Foreskin keratinocyte (primary cell): ENCODE measurements at places on chromosomes 1 and 21.
A peak's percentile ranks its signal among the peaks of the same experiment; 100 is the strongest.

- DNase-seq: no peak
These were observed 82.1 kb upstream of the ZBTB40 start for GRCh38 chr1:22369294-22370189.

DNA sequence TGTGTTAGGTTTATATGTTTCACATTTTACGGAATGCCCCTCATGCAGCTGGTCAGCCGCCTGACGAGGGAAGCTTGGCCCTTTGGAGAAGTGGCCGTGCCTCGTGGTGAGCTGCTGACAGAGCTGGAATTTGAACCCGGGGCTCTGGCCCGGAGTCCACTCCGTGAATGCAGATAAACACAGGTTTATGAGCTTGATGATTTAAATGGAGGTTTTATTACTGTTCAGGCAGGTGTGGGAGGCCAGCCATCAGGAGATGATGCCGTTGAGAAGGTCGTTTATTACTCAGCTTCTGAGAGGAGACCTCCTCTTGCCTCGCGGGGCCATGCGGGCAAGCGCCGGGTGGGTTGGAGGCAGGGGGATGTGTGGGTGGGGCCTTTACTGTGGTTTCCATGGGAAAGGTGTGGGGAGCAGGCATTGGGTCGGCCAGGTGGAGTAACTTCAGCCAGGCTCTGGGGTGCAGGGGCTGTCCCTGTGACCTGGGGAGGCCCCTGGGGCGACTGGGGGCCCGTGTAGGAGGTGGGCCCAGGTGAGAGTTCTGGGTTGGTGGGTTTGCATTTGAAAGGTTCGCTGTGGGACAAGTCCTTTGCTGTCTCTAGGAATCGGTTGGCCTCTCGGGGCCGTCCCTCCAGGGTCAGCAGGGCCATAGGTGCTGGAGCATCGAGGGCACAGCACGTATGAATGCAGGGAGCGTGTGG lies 22.0 kb downstream of the PRKCZ start:
- no peak for DNase-seq

GRCh38 chr1:168760781-168761180 lies 31.8 kb upstream of the DPT start:
- DNase-seq: no peak

DNA sequence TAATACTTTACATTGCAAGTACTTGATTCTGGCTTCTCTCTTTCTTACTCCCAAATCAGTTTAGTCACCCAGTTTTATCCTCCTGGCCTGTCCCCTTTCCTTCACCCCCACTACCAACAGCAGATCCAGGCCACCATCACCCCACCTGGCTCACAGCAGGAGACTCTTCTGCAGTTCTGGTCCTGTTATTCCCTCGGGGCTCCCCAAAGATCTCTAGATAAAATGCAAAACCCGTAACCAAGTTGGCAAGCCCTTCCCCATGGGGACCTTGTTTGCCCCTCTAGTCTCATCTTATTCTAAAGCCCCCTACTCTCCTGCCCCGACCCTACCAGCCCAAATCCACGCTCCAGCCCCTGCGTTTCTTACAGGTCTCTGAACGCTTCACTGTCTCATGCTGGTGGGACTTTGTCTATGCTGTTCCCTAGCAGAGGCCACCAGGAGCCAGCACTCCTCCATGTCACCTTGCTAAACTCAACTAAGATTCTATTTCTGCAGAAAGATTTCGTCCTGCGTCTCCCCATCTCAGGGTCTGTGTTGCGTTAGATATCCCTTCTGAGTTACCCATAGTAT lies 4.0 kb downstream of the ABCG1 start:
- no peak for DNase-seq

DNA sequence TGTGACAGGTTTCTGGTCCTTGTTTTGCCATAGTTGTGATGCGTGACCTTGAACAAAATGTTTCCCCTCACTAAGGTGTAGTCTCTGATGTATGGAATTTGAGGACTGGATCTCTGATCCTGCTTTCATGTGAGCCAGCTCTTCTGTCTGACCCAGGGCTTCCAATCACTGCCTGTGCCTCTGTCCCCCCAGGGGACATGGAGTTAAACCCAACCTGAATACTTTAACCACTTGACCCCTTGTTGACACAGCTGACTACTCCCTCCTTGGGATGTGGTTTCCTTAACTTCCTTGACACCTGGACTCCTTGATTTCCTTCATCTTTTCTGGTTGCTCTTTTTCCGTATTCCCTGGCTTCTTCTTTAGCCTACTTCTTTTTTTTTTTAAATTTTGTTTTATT lies 36.0 kb upstream of the SSBP3 start:
- no peak for DNase-seq

DNA sequence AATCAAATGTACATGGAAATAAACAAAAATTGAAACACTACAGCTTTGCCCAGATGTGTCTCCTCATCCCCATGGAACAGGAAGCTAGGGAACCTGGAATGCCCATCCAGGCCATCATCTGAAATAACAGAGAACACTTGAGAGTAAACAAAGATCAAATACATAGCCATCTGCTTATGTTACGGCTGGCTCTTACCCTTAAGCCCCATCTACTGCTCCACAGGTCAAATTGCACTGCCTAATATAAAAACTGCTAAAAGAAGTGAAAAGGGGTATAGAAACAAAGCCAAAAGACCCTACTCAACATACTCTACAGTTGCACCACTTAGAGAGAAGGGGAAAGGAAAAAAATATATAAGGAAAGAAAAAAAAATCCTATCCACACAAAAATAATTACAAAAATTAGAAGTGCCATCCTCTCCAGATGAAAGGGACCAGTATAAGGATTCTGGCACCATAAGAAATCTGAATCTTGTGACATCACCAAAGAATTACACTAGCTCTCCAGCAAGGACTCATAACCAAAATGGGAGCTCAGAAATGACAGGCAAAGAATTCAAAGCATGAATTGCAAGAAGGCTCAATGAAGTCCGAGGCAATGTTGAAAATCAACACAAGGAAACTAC lies 26.9 kb downstream of the OR6Y1 start:
- DNase-seq: peak; percentile 2

DNA sequence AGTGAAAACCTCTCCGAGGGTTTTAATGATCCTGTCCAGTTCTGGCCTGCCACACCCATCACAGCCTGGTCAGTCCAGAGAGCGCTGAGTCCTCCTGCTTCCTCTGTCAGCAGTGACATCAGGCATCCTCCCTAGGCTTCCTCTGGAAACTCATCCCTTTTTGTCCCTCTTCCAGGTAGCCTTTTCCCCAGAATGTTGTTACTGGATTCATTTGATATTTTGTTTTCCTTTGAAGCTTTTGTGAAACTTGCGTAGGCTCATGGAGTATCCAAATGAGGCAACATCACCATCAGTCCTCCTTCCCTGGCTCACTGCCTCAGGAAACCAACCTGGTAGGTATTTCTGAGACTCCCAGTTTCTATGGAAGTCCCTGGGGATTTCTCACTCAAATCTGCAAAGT lies 27.0 kb upstream of the IGSF3 start:
- DNase-seq: peak; percentile 30

DNA sequence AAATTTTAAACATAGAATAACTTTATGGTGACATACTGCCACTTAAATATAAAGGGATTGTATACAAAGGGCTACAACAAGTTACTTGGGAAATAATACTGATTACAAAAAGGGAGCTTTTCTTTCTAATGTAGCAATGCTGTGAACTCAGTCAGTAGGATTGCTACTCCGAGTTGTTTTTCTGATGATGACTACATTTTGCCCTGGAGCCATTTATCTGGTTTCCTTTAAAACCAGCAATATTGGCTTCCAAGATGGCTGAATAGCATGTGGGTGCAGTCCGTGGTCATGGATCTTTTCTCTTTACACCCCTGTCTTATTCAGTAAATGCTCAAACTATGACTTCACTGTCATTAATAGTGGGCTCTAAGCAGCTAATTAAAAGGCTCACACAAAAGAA lies 92.6 kb upstream of the NEK7 start:
- DNase-seq: peak; percentile 73

- DNase-seq: no peak
These were observed 22.4 kb downstream of the CAPZB start for GRCh38 chr1:19462781-19463503.

DNA sequence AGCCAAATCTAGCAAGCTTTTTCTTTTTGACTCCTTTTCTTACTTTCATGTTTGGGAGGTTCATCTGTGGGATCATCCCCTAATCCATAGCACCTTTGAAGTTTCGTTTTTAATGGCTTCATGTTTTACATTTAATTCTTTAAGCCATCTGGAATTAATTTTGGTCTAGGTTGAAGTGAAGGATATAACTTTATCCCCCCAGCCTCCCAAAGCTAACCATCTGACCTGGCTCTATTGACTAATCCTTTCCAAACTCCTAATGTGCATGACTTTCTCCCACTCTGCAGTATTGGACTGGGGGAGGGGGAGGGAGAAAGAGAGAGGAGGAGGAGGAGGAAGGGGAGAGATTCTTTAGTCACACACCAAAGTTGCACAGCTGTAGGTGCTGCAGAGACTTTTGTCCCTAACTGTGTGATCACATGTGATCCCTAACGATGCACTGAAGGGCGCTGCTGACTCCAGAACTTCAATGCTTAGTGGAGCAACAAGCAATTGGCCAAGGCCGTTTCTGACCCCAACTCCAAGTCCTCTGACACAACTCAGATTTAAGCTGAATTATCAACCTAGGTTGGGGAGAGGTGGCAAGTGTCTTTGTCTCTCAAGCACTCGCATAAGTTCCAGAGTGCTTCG lies 191.6 kb downstream of the HUNK start:
- no peak for DNase-seq

DNA sequence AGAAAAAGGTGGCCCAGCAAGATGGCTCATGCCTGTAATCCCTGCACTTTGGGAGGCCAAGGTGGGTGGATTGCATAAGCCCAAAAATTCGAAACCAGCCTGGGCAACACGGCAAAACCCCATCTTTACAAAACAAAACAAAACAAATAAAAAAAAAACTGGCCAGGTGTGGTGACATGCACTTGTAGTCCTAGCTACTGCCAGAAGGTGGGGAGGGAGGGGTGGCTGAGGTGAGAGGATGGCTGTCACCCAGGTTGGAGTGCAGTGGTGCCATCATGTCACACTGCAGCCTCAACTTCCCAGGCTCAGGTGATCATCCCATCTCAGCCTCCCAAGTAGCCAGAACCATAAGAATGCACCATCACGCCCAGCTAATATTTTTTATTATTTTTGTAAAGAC lies 22.8 kb downstream of the RERE start:
- no peak for DNase-seq

DNA sequence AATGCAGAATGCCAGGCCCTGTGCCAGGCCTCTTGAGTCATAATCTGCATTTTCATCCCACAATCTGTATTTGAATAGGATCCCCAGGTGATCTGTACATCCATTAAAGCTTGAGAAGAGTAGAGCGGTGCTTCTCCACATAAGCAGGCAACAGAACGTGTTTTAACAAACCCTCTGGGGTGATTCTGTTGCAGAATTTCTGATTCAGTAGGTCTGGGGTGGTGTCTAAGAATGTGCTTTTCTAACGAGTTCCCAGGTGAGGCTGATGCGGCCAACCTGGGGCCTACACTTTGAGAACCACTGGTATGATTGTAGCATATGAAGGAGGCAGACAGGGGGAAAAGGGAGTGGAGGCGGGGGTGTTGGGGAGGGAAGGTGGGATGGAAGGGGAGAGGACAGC lies 78.4 kb upstream of the POU3F1 start:
- DNase-seq: peak; percentile 86

GRCh38 chr1:81880781-81881180 lies 80.0 kb downstream of the ADGRL2 start:
- DNase-seq: peak; percentile 10

DNA sequence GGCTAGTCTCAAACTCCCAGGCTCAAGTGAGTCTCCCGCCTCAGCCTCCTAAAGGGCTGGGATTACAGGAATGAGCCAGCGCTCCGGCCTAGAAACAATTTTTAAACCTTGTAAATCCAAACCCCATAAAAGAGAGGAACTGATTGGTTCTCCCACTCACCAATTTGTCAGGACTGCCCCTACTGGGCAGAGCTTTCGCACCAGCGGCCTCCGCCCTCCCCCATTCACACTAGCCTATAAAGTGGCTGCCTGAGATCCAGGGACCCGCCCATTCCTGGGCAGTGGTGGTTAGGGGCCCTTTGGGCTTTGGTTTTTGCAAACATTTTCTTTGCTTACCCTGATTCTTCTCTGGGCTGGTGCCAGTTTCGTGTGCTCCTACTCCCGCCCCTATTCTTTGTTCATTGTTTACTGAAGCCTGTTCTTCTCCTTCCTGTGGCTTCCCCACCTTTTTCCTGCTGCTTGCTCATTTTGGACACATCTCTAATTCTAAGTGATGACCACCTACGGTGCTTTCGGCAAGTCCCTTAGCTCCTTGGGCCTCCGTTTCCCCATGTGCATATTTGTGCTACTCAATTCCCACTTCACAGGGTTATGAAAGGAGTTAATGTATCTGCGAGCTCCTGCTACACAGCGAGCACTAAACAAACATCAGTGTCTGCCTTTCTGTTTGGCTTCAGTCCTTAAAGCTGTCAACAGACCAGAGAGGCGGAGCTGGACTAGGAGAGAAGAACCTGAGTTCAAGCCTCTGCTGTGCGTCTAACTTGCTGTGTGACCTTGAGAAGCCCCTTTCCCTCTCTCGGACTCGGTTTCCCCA lies 39.8 kb upstream of the CLIC4 start:
- DNase-seq: peak; percentile 68

DNA sequence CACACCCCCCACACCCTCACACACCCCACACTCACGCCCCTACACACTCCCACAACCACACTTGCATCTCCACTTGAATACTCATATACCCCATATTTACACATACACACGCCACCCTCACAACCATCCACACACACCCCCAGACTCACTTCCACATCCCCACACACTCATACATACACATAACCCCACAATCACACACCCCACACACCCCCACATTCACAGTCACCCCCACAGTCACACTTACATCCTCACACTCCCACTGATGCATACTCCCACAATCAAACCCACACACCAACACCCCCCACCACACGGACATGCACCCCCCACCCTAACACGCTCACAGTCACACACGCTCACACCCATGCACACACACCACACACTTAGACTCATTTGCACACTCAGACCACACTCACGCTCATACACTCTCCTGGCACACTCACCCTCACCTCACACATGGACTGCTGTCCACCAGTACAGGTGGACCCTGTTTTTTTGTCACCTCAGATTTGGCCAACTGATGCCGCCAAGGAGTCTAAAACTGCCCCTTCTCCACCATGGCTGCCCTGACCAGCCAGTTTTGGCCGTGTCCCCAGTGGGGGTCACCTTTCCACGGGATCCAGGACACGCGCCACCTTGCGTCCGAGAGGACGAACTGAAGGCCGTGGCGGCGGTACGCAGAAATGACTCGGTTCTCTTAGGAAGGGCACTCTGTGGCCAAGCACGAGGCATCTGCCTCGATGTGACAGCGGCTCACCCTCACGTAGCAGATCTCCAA lies 45.3 kb upstream of the EDN2 start:
- no peak for DNase-seq

DNA sequence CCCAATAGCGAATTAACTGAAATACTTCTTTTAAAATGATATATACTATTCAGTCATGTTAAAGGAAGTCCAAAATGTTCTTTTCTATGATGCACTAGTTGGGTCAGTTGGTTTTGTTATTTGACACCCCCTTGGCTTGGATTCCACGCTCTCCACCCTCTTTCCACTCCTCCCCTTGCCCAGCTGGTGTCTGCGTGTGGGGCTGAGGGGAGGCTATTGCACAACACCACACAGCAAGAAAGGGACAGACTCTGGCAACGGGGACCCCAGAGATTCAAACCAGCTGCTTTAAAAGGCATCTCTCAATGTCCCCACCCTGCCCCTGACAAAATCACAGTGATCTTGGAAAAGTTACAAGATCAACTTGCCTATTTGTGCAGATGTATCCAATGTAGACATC lies 394.3 kb downstream of the TGFB2 start:
- no peak for DNase-seq

- DNase-seq: no peak
These were observed 163.0 kb upstream of the GORAB start for GRCh38 chr1:170369000-170369399.
